ENCODE measurements at places on chromosomes 1 and 21. TPM values are rescaled to one million over a fixed set of nuclear protein-coding genes. Genes with fewer than 3 reads are reported as not detected.

GRCh38 chr1:150138044-150138443 lies 11.7 kb upstream of the PLEKHO1 start:
- no peaks in the 10 kb centered on the region for H3K27me3 ChIP-seq
- no peaks in the 10 kb centered on the region for H3K36me3 ChIP-seq
- no peak overlapping the region for H3K4me3 ChIP-seq
- no peak for DNase-seq
- H3K27ac ChIP-seq, result no peak overlapping the region

GRCh38 chr1:117097443-117097842 lies 24.1 kb downstream of the TRIM45 start:
- H3K4me3 ChIP-seq, result no peak overlapping the region
- no peak for DNase-seq
- no peaks in the 10 kb centered on the region for H3K27me3 ChIP-seq
- H3K4me1 ChIP-seq, result peaks cover 17% of the 10 kb centered on the region

GRCh38 chr1:57258557-57259325 lies 165.1 kb downstream of the DAB1 start:
- no peaks in the 10 kb centered on the region for H3K27me3 ChIP-seq
- H3K27ac ChIP-seq, result no peak overlapping the region
- no peak overlapping the region for H3K4me3 ChIP-seq
- H3K4me1 ChIP-seq, result no peaks in the 10 kb centered on the region

DNA sequence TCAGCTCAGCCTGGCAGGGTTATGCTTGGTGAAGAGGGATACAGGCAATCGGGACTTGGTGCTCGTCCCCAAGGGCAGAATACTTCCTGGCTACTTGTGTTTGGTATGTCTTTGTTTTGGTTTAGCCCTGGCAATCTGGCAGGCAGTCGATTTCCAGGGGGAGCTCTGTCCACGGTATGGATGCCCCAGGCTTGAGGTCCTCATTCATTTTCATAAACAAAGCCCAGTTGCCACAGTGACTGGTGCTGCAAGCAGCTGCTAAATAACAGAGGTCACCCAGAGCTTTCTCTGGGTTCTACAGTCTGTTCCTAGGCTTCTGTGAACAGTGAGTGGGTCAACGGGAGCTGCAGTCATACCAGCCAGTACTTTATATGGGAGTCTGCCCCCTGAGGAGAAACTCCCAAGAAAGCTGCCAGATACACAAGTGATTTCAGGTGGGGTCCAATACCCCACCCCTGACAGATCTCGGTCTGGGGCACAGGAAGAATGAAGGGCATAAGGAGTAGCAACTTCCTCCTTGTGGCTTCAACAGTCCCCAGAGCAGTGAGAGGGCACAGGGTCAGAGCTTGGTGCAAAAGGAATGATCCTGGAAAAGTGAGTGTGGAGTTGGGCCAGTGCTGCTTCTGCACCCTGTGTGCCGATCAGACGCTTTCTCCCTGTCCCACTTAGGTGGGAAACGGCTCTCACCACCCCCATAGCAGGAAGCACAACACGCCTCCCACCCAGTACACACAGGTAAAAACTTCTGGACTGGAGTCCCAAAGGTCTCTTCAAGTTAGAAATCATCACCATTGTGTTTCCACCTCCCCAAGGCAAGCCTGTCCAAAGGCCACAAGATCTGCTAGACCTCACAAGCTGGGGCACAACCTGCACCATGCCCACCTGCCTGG lies 55.5 kb downstream of the TGFBR3 start:
- DNase-seq, result no peak
- no peaks in the 10 kb centered on the region for H3K36me3 ChIP-seq
- H3K4me1 ChIP-seq, result peaks cover 12% of the 10 kb centered on the region
- no peak overlapping the region for H3K27ac ChIP-seq

The S100A14 gene
- total RNA-seq, result 0.14 TPM

Measured in activated CD4-positive, alpha-beta T cell treated with anti-CD3 and anti-CD28 coated beads for 36 hours (primary cell).